ENCODE measurements at places on chromosomes 13 and 19.
A peak's percentile ranks its signal among the peaks of the same experiment; 100 is the strongest.

GRCh38 chr13:44237276-44237767 lies 136.3 kb upstream of the SERP2 start:
- DNase-seq, result no peak

DNA sequence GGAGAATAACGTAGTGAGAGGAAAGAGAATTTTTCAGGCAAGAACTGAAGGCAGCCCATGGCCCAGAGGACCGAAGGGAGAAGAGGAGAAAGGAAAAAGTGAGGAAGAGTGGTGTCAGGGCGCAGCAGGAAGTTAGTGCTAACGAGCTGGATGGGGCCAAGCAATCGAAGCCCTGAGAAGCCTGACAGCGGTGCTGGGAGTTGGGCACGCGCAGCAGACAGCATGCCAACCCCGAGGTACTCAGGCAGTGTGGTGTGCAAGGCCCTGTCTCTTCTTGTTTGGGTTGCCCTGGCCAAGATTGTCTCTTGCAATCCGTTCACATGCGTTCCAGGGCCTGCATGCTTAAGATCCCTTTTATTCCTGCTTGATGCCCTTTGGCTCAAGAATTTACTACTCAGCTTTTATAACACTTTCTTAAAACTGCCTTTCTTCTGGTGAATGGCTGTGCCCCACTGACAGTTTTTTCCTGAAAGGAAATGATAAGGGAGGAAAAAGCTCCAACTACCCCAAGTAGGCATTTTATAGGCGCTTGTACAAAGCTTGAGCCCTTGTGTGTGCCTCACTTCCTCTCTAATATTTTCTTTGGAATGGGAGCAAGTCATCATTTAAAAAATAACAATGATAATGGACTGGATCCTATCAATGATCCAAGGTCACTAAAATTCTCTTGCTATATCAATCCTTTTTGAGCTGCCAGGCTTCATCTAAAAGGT lies 115.4 kb downstream of the FLT1 start:
- no peak for DNase-seq

GRCh38 chr19:6723738-6724137 lies 3.3 kb upstream of the C3 start:
- no peak for DNase-seq

GRCh38 chr13:100364591-100364990 lies 224.0 kb downstream of the GGACT start:
- DNase-seq, result no peak

DNA sequence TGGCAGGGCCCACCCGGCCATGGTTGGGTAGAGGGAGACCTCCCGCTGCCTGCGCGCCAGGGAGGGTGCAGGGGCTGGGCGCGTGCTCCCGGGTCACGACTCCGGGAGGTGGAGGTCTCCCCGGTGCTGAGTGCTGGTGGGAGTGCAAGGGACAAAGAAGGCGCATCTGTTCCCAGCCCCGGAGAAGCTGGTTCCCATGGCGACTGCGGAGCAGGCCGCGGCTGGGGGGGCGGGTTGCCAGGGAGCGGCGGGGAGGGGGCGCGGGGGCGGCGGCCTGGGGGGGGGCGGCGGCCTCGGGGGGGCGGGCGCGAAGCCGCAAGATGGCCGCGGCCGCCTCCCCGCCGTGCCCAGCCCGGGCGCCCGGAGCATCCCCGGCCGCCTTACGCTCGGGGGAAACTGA lies 1.2 kb downstream of the CBARP start:
- no peak for DNase-seq

GRCh38 chr19:17020385-17020784 lies 6.2 kb downstream of the CPAMD8 start:
- no peak for DNase-seq

- no peak for DNase-seq
Observed at GRCh38 chr13:29957320-29957719, 106.9 kb upstream of the UBL3 start.

GRCh38 chr13:45207319-45207718 lies 6.5 kb upstream of the KCTD4 start:
- DNase-seq, result no peak

- DNase-seq, result peak; percentile 15
Observed at GRCh38 chr19:15431396-15432017, 12.7 kb upstream of the AKAP8L start.

DNA sequence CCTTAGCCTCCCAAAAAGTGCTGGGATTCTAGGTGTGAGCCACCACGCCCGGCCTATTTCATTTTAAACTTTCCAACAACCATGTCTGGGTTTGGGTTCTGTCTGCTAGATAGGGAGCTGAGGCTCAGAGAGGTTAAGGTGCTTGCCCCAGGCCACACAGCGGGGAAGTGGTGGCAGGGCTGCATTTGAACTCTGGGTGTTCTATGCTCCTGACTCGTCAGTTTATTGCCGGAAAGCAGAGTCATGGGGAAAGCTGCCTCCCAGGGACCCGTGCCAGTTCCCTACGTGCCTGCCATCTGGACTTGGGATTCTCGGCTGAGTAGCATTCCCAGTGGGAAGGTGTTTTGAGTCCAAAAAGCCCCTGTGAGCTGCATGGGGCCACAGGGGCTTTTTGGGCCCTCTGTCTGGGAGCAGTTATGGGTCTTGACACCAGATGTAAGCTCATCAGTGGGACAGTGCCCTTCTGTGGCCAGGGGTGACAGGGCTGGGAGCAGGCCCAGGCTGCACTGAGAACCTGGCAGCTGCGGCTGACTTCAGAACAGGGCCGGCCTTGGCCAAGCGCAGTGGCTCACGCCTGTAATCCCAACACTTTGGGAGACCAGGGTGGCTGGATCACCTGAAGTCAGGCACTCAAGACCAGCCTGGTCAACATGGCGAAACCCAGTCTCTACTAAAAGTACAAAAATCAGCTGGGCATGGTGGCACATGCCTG lies 10.9 kb downstream of the RFX1 start:
- DNase-seq, result no peak

DNA sequence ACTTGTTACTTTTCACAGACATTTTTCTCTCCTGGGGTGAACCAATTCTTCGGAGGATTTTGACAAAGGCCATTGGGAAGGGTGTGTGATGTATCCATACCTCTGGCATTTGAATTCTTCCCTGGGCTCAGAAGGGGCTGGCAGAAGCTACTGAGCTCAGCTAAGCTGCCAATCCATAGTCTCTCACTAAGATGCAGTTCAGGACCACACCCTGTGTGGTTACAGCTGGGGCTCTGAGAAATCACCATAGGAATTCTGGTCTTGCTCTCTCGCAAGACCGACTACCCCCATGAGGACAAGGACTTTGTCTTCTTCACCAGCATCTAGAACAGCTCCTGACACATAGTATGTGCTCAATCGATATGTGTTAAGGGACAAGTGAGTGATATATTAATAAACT lies 6.0 kb downstream of the C13orf42 start:
- no peak for DNase-seq

DNA sequence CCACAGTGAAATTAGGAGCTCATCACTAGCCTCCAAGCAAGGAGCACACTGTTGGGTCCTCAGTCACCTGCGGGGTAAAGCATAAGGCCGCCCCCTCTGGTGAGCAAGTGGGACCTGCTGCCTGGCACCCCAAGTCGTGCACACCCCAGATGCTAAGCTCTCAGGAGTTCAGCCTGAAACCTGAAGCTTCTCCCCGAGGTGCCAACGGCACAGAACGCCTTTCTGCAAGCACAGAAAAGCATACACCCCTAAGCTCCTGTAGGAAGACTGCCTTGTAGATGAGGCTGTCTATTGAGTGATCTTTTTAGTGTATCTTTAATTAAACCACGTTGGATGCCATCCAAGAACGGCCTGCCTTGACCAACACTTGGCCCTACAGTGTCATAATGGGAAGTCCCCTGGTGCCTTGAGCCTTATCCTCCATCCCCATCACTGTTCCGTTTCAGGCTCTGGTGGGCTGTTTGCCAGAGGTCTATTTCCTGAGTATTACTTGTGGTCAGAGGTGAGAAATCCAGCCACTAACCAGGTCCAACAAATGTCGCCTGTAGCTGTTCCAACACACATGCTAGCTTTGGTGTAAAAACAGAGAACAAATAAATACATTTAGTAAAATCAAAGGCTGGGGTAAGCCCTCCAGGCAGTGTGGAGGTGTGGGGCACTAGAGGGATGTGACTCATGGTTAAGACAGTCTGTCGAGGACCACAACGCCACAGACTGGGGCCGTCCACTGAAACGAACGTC lies 44.8 kb downstream of the C13orf42 start:
- DNase-seq, result no peak

DNA sequence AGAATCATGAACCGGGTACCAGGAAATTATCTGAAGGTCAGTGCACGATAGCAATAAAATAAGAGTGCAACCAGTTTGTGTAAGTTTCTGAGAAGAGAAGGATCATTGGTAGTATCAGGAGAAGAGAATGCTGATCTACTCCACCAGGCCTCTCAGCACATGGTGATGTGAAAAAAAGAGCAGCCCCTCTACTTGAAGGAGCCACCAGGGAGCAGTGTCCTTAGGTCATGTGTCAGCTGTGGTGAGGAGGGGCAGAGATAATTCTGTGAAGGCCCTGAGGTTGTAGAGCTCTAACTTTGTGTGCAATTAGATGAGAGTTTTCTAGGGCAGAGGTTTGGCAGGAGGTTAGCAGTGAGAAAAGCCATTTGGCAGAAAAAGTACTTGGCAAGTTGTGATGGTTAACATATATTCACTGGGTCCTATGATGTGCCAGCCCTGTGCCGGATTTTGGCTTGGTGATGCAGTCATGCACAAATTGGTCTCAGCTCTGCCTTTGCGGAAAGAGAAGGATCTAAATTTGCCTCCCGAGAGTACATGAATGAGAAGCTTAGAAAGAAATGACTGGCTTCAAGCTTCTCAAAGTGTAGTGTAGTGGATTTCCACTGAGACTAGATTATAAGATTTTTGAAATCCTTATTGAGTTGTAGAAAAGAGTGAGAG lies 19.2 kb upstream of the ZC3H13 start:
- peak; percentile 23 for DNase-seq

DNA sequence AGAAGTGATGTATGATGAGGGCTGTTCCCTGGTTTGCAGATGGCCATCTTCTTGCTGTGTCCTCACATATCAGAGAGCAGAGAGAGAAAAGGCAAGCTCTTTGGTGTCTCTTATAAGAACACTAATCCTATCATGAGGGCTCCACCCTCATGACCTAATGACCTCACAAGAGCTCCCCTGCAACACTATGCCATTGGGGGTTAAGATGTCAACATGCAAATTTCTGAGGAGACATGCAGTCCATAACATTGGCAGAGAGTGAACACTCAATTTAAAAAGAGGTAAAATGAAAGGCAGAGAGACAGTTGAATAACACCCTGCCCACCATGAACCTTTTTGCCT lies 10.9 kb downstream of the FAM187B start:
- peak; percentile 39 for DNase-seq

GRCh38 chr19:22619932-22620331 lies 14.2 kb upstream of the ZNF492 start:
- DNase-seq, result no peak

GRCh38 chr13:83232626-83233025 lies 649.6 kb downstream of the SLITRK1 start:
- DNase-seq, result no peak

DNA sequence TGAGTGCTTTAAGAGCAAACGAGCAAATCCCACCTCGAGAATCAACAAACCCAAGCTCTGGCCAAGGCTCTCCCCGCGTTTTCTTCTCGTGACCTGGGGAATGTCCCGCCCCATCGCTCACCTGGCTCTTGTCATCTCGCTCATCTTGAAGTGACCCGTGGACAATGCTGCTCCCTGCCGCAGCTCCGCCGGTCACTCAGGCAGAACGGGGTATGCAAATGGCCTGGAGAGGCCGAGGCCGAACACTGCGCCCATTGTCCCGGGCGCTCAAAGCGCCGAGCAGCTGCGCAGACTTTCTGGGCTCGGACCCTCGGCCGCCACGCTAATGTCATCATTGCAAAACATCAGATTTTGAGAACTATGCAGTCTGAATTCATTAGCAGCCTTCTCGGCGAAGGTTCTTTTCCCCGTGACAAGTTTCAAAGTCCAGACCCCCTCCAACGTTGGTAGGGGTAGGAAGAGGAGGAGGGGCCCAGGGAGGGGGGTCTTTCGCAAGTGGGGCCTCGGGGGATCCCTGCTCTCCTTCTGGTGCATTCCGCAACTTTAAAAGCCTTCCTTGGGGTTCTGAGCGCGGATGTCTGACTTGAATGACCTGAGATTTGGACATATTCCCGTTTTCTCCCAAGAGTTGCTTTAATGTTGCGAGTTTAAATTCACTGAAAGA lies 39.7 kb downstream of the SOX1 start:
- no peak for DNase-seq

DNA sequence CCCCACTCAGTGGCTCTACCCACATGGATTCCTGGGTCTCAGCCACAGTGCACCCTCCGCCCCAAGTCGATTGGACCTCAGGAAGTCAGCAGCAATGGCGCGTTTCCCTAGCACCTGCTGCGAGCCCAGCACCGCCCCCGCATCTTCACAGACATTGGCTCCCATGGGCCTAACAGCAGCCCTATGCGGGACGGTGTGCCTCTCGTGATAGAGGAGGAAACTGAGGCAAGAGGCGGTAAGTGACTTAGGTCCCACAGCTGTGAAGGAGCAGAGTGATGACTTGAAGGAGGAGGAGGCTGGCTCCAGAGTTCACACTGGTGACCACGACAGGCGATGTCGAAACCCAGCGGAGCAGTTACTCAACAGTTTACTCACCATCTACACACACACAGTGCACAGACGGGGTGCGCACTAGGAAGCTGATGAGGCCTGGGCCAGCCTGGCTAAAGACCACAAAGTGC lies 104.5 kb upstream of the SOX1 start:
- DNase-seq, result no peak

GRCh38 chr19:16593181-16593580 lies 21.0 kb upstream of the SLC35E1 start:
- DNase-seq, result peak; percentile 56

GRCh38 chr19:15292847-15293582 lies 39.3 kb downstream of the BRD4 start:
- peak; percentile 67 for DNase-seq

GRCh38 chr19:29528946-29529645 lies 3.3 kb downstream of the VSTM2B start:
- DNase-seq, result peak; percentile 4

- no peak for DNase-seq
Observed at GRCh38 chr13:111120913-111121312, 5.8 kb downstream of the ARHGEF7 start.

DNA sequence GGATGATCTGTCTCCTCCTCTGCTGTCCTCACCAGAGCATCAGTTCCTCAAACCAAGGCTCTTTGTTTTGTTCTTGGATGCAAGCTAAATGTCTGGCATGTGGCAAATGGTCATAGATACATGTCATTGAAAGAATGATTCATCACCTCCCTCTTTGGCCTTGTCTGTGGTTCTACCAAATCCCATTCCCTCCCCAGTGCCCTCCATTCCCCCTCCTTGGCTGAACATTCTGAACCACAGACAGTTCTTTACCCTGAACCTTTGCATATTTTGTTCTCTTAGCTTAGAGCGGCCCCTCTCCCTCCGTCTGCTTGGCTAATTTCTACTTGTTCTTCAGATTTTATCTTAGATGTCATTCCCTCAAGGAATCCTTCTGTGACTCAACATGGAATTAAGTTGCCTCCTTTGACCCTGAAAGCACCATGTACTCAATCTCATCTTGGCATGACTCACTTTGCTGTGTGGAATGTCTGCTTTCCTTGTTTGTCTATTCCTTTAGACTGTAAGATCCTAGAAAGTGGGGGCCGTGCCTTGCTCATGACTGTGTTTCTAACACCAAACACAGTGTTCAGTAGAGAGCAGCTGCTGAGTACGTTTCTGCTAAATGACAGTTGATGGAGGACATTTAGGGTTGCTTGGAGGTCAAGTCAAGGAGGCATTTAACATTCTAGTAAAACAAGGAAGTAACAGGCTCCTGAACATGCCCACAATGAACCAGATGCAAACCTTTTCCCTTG lies 8.1 kb downstream of the ALOX5AP start:
- DNase-seq, result no peak

Measured in NAMALWA (cell line).